ENCODE measurements at places on chromosomes 12 and 14.

DNA sequence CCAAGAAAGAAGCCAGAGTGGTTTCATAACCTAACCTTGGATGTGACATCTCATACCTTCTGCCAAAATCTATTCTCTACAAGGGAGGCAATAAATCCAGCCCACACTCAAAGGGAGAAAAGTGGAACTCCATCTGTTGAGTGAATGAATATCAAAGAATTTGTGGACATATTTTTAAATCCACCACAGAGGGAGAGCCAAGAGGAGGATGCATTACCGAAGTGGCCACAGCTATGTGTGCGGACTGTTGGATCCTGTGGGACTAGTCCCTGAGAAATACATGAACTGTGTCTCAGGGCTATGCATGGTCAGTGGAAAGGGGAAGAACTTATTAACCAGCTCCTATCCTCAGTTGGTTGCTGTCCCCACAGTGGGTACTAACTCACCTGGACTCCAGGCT lies 273.9 kb downstream of the NUAK1 start:
- no peak for DNase-seq

GRCh38 chr14:95784137-95784536 lies 70.2 kb upstream of the TCL1A start:
- no peak for DNase-seq

DNA sequence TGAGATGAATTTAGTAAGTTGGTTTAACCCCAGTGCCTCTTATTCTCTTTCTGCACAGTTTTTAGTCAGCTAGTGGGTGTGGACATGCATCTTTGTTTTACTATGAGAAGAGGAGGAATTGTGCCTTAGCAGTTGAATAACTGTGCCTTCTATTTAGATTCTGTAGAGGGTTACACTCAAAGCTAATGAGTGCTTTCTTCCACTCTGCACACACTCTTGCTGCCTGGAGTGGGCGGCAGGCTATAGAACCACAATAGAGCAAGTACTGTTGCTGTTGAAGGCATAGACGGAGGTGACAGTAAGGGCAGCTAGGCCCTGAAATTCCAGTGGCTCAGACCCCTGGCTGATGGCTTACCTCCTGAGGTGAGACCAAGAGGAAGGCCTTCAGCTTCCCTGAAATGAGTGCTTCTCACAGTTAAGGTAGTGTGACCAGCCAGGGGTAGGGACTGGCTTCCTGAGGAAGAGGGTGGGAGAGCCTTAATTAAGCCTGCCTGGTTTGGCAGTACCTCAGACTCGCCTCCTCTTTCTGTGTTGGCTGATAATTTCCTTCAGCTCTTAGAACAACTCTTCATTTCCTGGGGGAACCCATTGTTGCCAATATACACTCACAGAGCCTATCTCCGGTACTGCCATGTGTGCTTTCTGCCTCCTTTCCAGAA lies 24.7 kb downstream of the SUSD6 start:
- DNase-seq = no peak

GRCh38 chr12:8734873-8735381 lies 37.1 kb downstream of the RIMKLB start:
- no peak for DNase-seq

- no peak for DNase-seq
Measured at GRCh38 chr12:113083863-113084435, 27.4 kb downstream of the DTX1 start.

- no peak for DNase-seq
Measured at GRCh38 chr14:102220031-102220430, 80.3 kb downstream of the WDR20 start.

- no peak for DNase-seq
Measured at GRCh38 chr12:52515927-52516831, 4.0 kb downstream of the KRT5 start.

DNA sequence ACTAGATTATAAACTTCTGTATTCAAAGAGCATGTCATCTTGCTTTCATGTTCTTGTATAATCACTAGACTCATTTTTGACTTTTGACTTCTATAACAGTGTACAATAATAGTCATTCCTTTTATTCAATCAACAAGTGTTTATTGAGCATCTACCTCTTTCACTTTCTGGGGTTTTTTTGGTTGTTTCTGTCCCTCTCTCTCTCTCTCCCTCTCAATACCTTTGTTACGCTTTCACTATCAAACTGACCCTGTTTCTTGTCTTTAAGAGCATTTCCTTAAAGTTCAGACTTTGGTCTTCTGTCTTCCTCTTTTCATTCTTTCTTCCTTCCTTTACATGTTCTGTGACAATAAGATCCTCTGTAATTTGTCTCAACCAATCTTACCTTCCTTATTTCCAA lies 49.5 kb downstream of the GPR137C start:
- no peak for DNase-seq

GRCh38 chr14:76045773-76046172 lies 60.2 kb downstream of the IFT43 start:
- DNase-seq = no peak

- DNase-seq = no peak
Measured at GRCh38 chr14:21069388-21070082, 569 bp upstream of the ARHGEF40 start.

DNA sequence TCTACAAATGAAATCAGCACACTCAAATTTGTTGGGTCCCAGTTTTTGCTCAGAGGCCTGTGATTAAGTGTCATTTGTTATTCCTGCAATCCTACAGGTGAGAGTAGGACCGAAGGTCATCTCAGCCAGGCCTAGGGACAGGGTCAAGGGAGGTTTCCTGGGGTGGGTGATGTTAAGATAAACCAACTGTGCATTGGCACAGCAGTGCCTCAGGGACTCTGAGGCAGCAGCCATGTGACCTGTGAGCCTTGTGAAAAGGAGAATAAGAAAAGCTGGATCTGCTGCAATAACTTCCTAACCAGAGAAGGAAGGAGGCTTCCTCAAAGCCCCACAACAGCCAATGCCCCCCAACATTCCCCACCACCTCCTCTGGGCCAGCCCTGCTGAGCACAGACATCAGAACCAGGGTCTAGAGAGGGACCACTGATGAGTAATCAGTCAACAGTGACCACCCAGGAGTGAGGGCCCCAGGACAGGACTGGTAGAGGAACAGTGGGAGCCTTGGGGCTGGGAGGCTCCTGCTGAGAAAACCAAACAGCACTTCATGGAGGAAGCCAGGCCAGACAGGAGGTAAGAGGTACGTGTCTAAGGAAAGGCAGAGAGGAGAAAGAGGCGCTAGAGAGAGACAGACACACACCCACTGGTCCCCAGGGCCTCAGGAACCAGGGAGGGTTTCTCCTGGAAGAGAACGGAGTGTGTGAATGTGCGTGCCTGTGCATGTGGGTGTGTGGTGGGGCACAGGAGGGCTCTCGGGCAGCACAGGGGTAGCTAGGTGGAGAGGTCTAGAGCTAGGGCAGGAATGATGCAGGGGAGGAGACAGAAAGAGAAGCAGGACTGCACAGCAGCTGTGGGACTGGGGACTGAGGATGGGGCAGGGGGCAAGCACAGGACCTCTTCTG lies 82.4 kb downstream of the ITPK1 start:
- no peak for DNase-seq

DNA sequence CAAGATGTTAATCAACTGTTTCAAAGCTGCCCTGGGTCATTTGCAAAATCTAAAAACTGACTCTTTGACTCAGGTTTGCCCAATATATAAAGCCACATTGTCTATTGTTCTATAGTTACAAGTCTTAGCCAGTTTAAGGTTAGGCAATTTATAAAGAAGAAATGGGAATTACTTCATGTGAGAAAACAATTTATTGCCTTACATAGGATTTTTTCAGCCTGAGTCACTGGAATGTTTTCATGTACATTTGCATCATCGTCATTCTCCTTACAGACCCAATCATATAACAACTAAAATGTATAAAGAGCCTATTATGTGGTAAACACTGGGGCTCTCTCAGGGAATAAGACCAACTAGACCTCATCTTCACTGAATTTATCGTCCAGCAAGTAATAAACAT lies 100.3 kb upstream of the PLEKHG7 start:
- no peak for DNase-seq

GRCh38 chr14:101928415-101928841 lies 35.9 kb upstream of the DYNC1H1 start:
- no peak for DNase-seq

GRCh38 chr14:22159099-22159498 lies 429.9 kb downstream of the DAD1 start:
- no peak for DNase-seq

GRCh38 chr12:109157986-109158385 lies 41.6 kb downstream of the ACACB start:
- no peak for DNase-seq

- no peak for DNase-seq
Measured at GRCh38 chr14:90839024-90839888, 23.0 kb upstream of the TTC7B start.

DNA sequence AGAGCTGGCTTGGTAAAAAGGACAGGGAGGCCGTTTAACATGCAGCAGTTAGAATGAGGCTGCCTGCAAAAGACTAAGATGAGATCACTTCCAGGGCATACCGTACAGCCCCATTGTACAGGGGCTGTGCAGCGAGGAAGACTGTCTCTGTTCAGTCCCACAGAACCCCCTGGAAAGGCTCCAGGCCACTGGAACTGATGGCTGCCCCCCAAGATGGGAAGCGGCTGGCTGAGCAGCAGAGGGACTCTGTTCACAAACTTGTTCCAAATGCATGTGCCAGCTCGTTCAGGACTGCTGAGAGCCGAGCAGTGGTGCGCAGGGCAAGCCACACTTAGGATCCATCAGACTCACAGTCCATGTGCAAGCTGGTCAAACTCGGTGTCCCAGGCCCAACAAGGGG lies 82.9 kb downstream of the CHGA start:
- no peak for DNase-seq

DNA sequence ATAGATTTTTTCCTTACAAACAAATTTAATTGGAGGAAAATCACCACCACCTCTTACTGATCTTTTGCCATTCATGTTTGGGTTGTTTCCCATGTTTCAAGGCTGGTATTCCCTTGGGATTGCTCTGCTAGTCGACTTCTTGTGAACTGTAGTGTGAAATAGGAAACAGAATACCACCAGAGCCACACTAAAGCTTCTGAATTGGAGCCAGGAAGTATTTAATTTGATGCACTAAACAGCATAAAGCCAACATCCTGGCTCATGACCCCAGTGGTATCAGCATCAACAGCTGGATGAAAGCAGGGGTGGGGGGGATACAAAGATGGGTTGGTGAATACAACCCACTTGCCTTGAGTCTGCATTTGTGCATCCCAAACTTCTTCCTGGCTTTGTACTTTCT lies 127.5 kb downstream of the TBC1D30 start:
- DNase-seq = no peak

- no peak for DNase-seq
Measured at GRCh38 chr12:122949405-122949804, 16.9 kb downstream of the ABCB9 start.

DNA sequence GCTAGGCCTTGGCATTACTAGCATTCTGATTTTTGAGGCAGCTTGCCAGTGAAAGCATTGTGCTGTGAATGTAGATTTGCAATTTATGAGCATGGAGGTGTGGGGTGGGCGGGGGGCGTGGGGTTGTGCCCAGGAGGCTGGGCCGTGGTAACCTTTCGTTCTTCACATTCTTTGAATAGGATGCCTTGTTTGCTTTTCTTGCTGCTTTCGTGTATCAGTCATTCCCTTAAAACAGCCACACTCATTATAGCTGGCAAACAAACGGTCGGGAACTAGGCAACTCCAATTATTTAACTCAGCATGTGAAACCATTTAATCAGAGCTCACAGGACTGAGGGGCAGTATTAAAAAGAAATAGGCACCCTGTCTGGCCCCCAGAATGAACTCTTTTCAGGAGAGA lies 115.9 kb upstream of the PELI2 start:
- DNase-seq = no peak

All from stimulated activated CD8-positive, alpha-beta memory T cell treated with anti-CD3 and anti-CD28 coated beads, Interleukin-4, amount 100 ng/mL, for 1 hour (primary cell).